ENCODE measurements at places on chromosomes 2 and 18.

GRCh38 chr2:233940376-233941276, 23.5 kb downstream of the TRPM8 start:
- DNase-seq: no peak

DNA sequence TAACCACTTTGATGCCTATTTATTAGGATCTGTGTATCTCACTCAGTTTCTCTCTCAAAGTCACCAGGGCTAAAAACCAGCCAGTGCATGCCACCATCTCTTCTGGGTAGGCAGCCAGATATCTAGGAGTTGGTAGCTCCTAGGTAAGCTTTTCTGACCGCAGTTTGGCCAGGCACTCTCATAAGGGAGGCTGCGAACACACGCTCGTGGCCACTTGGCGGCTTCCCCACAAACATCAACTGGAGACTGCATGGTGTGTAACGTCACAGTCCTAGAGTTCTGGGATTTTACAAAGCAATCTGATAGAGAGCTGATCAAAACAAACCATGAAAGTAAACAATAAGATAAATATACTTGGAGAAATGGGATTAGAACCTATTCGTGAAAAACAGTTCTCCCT, 424.3 kb upstream of the ACVR2A start:
- no peak for DNase-seq

DNA sequence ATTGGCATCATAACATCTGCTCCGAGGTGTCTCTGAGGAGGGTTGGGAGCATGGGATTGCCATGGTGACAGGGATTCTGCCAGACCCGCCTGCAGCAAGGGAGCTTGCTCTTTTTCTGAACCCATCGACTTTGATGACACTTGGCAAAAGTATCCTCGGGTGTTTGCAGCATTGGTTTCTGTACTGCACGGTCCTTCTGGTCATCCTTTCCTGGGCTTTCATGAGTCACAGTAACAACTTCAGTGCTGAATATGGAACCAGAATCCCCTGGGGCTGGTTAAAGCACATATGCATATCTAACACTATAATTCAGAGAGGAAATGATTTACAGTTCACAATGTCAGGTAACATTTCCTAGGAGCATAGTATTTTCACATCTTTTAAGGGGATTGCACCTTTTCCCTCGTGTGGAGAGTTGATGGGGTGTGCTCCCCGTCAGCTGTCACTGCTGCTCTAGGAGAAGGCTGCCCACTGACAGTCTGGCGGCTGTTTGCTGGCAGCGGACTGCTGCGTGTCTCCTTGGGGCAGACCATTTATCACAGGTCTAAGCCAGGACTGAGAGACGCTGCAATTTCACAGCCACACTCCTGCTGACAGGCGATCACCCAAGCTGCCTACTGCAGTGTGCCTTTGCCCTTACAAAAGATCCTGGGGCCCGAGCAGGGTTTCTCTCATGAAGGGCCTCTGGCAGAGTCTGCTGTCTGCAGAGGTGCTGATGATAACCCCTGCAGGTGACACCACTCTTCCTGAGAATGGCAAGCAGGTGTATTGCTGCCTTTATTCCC, 425.3 kb downstream of the THSD7B start:
- peak; percentile 56 for DNase-seq

DNA sequence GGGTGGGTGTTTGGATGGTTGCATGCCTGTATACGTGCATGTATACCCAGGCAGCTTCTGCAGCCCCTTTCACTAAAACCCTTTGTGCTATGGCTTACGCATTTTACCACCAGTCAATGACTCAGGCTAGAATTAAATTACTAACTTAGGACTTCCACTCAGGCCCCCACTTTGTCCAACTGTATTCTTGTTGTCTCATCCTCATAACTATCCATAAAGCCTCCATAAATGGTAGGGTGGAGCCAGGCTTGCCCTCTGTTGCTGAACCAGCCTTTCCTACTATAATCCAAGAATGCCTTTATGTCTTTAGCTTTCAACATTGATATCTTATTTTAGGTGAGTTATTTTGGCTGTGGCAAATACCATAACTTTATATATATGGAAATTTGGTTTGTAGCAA, 119.9 kb downstream of the MYO1B start:
- peak; percentile 13 for DNase-seq

- DNase-seq: no peak
Observed at GRCh38 chr2:29000481-29000880, 19.4 kb downstream of the TOGARAM2 start.

DNA sequence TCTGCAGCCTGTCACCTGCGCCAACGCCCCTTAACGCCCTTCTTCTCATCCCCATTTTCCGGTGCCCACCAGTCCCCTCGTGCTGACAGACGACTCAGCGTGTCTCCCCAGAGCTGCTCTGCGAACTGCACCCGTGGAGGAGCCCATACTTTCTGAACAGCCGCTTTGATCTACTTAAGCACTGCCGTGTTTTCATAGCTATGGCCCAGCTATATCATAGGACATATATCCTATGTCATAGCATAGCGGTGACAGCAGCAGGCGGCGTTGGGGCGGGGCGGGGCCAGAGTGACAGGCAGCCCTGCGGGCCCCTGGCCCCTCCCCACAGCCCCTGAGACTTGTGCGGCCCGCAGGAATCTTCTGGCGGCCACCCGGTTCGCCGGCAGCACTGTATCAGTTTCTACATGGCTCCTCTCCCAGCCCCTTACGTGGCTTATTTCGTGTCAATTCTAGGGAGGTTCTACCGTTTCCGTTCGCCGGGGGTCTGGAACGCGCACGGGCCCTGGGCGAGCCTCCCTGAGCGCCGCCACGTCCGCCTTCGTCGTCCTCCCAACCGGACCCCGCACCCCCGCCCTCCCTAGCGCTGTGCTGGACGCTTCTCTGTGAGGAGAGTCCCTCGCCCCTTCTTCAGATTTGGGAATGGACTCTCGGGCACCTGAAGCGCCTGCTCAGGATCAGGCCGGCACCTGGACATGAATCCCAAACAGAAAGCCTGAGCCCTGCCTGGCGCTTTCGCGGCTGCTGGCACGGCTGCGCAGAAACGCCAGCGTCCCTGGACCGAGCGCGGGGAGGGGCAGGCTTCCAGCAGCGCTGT, 35.4 kb downstream of the PTPN18 start:
- DNase-seq: peak; percentile 74

DNA sequence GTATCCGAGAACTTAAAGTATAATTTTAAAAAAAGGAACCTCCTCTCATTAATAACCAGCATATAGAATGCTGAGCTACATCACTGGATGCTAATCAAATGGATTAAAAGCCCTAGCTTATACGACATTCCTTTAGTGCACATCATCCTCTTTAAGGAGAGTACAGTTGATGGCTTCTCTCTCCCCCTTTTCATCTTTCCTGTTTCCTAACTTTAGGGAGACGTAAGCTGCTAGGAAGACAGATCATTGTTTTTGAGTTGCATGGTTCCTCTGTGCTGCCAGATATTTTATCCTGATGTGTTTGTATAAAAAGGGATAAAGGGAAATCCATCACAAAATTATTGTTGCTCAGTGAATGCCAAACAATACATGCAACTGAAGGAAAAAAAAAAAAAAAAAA, 94.2 kb downstream of the SLC8A1 start:
- DNase-seq: peak; percentile 56

- DNase-seq: peak; percentile 61
Observed at GRCh38 chr2:134431838-134432434, 178.1 kb downstream of the MGAT5 start.

- DNase-seq: no peak
Observed at GRCh38 chr2:144248350-144249034, 271.4 kb downstream of the ZEB2 start.

DNA sequence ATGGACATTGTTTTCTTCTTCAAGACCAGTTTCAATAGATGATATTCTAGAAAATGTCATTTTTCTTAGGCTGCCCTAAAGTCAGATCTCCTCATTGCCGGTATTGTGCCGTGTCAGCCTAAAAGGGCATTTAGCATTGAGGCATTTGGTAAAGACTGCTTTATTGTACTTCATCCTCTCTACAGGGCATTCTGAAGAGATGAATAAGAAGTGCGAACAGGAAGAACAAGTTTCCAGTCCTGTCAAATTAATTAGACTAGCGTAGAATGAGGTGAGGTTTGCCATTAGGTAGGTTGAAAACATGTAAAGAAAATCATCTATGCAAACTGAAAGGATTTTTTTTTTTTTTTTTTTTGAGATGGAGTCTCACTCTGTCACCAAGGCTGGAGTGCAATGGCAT, 60.6 kb downstream of the ETAA1 start:
- DNase-seq: no peak

DNA sequence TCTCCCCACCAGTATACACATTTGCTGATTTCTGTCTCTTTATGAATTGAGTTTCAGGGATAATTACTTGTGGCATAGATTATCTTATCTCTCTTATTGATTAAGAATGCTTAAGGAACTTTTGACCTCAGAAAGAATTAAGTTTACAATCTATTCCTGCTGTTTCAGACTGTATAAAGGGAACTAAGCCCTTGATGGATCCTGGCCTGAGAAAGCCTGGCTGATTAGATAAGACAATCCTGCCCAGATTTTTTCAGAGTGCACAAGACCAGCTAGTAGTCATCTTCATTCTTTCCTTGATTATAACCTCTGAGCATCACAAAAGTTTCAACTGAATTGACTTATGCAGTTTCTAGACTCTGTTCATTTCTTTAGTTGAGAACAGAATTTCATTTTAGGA, 22.7 kb upstream of the TFPI start:
- DNase-seq: no peak

DNA sequence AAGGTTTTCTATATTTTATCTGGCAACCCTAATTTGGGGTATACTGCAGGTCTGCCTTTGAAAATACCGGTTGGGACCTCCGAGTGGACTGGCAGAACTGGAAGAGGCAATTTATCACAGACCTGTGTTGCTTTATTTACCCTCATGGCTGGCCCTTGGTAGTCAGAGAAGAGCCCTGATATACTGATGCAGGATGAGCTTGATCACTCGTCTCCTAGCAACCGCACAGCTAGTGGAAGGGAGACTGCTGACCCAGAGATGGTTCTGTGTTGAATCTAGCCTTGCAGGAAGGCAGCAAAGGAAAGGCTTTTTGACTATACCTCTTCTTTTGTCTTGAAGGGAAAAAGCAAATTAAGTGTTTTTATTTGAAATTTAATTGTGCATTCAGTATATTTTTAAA, 154.7 kb downstream of the EML6 start:
- DNase-seq: no peak

DNA sequence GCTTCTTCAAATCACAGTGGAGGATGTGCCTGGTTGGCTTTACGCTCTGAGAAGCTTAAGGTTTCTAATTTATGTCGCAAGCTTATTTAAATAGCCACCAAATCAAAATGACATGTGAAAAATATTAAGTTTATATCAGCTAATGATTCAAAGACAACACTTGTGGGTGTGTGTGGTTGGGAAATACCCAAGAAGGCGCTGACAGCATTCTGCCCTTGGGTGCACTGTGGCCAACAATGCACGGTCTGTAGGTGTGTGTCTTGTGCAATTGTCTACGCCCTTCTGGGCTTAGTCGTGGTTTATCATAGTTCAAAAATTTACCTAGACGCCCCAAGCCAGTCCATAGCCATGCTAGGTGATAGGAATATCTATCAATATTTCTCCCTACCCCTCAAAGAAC, 60.9 kb downstream of the KCTD1 start:
- DNase-seq: peak; percentile 24

DNA sequence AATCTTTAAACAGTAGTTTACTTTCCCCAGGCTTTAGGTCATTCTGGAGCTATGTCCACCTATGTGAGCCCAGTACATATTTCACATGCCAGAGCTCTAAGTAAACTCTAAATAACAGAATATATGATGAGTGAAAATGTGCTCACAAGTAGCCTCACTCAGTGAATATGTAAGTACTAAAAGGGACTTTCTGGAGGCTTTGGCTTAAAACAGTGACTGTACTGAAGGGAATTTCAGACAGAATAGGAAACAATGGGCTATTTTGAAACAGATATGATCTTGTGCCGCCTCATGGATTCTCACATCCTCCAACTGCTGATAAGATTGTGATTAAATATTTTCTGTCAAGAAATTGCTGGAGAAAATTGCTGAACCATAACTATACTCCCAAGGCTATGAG, 747.9 kb downstream of the SOCS6 start:
- no peak for DNase-seq

DNA sequence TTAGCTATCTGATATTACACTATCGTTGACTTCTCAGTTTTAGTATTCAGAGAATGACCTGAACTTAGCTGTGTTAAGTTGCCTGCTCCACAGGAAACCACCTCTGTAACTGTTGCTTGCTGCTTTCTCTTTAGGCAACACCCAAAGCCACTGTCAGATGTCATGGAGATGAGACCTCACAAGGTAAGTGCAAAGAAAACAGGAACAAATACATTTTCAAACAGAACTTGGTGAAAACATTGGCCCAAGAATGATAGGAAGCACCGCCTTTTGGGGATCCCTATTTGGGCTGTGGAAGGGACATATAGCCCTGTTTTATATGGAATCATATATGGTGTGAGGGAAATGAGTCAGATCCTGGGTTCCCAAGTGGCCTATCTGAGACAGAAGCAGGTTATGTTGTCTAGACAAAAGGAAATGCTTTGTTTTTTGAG, 143.4 kb downstream of the UBE2E3 start:
- DNase-seq: no peak

- no peak for DNase-seq
Observed at GRCh38 chr18:73653251-73653650, 494.4 kb downstream of the FBXO15 start.

GRCh38 chr18:62289047-62289446, 36.1 kb upstream of the TNFRSF11A start:
- no peak for DNase-seq

GRCh38 chr2:47457268-47457667, 54.3 kb downstream of the MSH2 start:
- no peak for DNase-seq

GRCh38 chr2:70988151-70988550, 6.5 kb downstream of the TEX261 start:
- DNase-seq: no peak

GRCh38 chr2:192072261-192072660, 122.5 kb downstream of the TMEFF2 start:
- no peak for DNase-seq

- peak; percentile 58 for DNase-seq
Observed at GRCh38 chr2:19532547-19533196, 174.2 kb upstream of the OSR1 start.

DNA sequence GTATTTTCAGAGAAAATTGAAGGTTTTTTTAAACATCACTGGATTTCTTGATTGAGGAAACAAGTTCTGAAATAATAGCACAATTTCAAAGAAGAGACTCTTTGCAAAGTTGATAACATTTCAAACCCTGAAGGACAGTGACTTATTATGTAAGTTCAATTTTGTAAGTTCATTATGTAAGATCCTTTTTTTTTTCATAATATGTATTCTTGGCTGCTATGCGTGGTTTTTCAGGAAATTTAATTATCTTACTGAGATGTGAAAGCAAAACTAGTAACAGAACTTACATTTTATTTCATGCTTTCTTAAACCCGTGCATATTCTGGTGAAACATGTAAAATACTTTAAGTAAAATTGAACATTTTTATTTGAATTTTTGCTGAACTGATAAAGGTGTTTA, 65.4 kb downstream of the RIF1 start:
- DNase-seq: no peak

DNA sequence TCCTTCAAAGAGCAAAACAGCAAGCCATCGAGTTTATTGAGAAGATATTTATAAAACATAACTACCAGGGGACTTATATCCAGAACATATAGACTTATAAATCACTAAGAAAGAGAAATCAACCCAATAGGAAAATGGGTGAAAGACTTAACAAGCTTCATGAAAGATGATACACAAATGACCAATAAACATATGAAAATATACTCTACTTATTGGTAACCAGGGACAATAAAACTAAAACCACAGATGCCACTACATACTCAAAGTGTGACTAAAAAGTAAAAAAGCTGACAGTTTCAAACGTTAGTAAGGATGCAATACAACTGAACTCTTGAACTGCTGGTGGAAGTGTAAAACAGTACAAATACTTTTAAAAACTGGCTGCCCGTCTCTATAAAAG, 154.3 kb downstream of the TMEM163 start:
- DNase-seq: no peak

- DNase-seq: no peak
Observed at GRCh38 chr18:74390900-74391299, 66.2 kb downstream of the DIPK1C start.
